ENCODE measurements at places on chromosomes 3 and 15. TPM values are rescaled to one million over a fixed set of nuclear protein-coding genes. Genes with fewer than 3 reads are reported as not detected.

DNA sequence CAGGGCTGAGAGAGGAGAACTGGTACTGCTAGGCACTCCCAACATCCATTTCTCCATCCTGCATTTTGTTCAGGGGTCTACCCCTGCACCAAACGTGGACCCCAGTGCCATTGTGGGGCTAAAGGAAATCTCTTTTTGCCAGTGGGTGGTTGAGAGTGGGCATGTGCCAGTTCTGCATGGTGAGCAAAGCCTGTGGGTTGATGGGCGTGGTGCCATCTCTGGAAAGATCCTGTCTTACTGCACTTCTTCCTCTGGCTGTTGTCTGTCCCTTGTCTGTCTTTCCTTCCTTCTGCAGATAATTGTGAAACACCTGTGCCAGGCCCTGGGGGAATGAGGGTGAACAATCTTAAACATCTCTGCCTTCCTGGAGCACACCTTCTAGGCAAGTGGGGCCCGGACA, 1.4 kb upstream of the RARRES1 start:
- no peak for DNase-seq

GRCh38 chr3:195770081-195770840, 41.5 kb downstream of the MUC4 start:
- no peak for DNase-seq

DNA sequence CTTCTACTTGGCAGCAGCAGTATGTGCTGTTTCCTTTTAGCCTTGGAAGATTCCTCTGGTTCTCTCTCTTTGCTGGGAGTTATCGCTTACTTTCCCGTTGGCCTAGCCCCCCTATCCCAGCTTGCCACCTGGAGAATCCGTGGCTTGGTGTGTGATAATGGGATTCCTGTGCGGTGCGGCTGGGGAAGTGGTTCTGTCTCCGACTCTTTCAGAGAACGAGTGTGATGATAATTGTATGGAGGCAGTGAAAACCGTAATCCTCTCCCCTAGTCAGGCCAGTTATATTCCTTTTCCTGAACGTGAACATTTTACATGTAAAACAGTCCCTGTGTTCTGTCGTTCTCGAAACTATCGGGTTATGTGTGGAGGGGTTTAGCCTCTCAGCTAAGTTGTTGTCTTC, 300.1 kb upstream of the C2CD4B start:
- no peak for DNase-seq

The MASP1 gene
- not detected for polyA plus RNA-seq

The PSMD6 gene
- 92.3 TPM for polyA plus RNA-seq

All from immature natural killer cell (primary cell).